ENCODE measurements at places on chromosomes 7 and 10.

- peak; percentile 16 for DNase-seq
These were observed 47.4 kb downstream of the ALOX5 start for GRCh38 chr10:45421221-45422097.

DNA sequence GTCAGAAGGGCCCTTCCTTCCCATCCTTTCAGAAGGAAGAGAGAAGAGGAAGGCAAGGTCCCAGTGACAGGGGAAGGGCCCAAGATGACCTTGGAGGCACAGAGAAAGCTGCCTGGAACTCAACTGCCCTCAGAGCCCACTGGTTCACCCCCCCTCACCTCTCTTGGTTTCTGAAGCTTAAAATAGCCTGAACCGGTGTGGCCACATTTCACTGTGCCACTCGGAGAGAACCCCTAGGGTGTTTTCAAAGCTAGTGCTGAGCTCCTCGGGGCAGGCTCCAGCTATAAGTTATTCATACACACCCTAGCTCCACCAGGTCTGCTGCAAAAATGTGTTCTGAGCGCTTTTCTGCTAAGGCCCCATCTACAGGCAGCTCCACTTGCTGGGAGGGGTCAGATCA, 60.9 kb upstream of the ADRB1 start:
- DNase-seq: no peak

- no peak for DNase-seq
These were observed 272.8 kb upstream of the ZNF32 start for GRCh38 chr10:43921478-43921877.

- no peak for DNase-seq
These were observed 23.2 kb downstream of the CYCS start for GRCh38 chr7:25101817-25102216.

GRCh38 chr7:43314379-43315158, 202.1 kb downstream of the HECW1 start:
- no peak for DNase-seq

- DNase-seq: no peak
These were observed 745 bp downstream of the SLC16A9 start for GRCh38 chr10:59708816-59709394.

DNA sequence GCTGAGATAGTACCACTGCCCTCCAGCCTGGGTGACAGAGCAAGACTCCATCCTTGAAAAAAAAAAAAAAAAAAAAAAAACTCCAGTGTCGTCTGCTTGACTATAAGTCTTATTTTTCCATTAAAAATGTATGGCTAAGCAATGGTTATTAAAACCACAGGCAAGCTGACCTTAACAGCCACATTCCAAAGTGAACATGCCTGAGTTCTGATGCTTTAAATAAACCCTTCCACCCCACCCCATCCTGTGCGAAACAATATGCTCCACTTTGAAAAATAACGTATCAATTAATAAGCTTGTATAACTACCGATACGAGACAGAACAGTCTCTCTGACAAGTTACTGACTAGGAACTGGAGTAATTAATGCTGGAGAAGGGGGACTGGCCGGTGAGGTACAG, 63.7 kb downstream of the LARP4B start:
- no peak for DNase-seq

- DNase-seq: no peak
These were observed 95.3 kb upstream of the MACROH2A2 start for GRCh38 chr10:69957241-69957885.
